ENCODE measurements at places on chromosomes 5 and 9.

GRCh38 chr5:10756549-10756948, 4.5 kb downstream of the DAP start:
- DNase-seq = no peak

DNA sequence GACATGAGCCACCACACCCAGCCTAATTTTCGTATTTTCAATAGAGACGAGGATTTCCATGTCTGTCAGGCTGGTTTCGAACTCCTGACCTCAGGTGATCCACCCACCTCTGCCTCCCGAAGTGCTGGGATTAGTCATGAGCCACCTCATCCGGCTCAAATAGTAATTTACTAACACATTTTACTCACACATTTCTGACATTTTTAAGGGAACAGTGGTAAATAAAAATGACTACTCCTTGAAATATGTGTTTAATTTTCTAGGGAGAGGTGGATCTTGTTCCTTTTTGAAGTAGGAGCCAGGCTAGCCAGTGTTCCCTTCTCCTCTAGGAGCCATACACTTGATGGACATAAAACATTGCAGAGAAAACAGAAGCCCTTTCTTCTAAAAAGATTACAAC, 55.2 kb upstream of the ERBIN start:
- DNase-seq = no peak

DNA sequence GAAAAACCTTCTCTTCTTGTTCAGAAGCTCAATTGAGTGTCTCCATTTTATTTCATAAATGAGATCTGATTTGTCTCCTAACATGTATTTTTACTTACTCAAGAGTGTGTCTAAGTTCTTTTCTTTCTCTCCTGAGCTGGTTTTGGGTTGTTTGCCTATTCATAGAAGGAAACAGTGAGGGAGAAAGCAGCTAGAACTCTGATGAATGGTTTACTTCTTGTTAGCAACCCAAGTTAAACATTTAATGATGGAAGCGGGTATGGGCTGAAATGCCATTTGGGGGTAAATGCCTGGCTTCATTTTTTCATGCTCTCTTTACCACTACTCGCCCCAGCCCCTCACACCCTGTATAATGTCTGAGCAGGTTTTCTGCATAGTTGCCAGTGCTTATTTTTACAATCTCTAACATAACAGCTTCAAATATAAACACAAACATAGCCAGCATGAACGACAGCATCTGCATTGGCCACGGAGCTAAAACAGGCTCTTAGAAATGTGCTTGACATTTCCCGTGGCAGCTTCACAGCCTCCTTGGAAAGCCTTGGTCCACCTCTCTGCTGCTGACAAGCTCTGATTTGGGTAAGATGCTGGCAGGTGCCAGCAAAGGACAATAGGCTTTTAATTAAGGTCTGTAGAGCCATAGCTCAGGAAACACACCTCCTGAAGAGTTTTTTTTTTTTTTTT, 321.1 kb downstream of the ARHGEF28 start:
- DNase-seq = no peak

- no peak for DNase-seq
Observed at GRCh38 chr5:160363660-160364395, 6.6 kb downstream of the C1QTNF2 start.

- no peak for DNase-seq
Observed at GRCh38 chr9:38022995-38023394, 46.0 kb downstream of the SHB start.

- DNase-seq = no peak
Observed at GRCh38 chr5:57184322-57184721, 10.5 kb downstream of the GPBP1 start.

GRCh38 chr5:56375011-56375410, 141.9 kb upstream of the ANKRD55 start:
- DNase-seq = no peak

DNA sequence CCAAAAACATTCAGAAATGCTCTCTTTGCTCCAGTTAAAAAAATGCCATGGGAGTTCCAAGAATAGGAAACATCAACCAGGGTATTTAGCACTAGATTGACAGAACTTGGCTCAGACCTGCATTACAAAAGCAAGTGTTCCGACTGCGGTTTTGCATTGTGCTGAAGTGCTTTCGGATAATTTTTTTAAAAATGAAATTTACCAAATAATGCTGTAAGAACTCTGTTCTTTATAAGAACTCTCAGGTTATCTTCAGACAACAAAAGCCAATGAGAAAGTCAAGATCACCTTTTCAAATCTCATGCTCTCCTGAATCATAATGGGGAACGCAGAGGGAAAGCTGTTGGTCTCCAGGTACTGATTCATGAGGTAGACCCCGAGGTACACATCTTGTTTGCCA, 483 bp upstream of the PLPP6 start:
- DNase-seq = no peak

- DNase-seq = no peak
Observed at GRCh38 chr5:74316064-74316603, 324.4 kb downstream of the ENC1 start.

- DNase-seq = no peak
Observed at GRCh38 chr5:127296321-127296720, 5.7 kb downstream of the MEGF10 start.

GRCh38 chr9:69951411-69951810, 92.2 kb upstream of the MAMDC2 start:
- no peak for DNase-seq

DNA sequence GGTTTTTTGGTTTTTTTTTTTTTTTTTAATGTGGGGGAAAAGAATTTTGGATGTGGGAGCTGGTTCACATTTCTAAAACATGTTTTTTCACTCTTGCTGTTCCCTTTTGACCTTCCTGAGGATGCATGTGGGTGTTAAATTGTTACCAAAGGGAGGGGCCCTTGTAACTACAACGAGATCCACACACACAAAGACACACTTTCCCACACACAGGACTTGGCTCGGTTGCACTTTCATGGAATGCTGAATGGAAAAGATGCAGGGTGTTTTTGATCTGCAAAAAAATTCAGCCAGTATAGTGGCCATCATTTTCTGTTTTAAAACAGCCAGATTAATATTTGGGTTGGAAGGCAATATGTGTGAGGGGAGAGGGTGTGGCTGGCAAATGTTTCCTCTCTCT, 576.9 kb downstream of the EBF1 start:
- no peak for DNase-seq

Measured in CD4-positive, alpha-beta T cell treated with Interleukin-6 for 4 hours (primary cell).